Hair follicle dermal papilla cell (primary cell): ENCODE measurements at places on chromosomes 16 and 17. TPM values are rescaled to one million over a fixed set of nuclear protein-coding genes. Genes with fewer than 3 reads are reported as not detected.

The WNT9B gene
- total RNA-seq, result not detected in 2 replicates

The ACSM2A gene
- total RNA-seq, result not detected in 2 replicates

The FA2H gene
- total RNA-seq, result not detected in 2 replicates

The ZNF207 gene
- total RNA-seq, result 149 and 183 TPM in 2 replicates

The KCNH4 gene
- total RNA-seq, result under 0.01 TPM in 1 of 2 replicates, not detected in the other

The TXNDC11 gene
- total RNA-seq, result 34.2 and 36.3 TPM in 2 replicates

The RTN4RL1 gene
- 0.85 and 1.6 TPM in 2 replicates for total RNA-seq

The NLK gene
- total RNA-seq, result 14.1 and 16.9 TPM in 2 replicates

The NUTF2 gene
- 111 and 129 TPM in 2 replicates for total RNA-seq

The PRCD gene
- 1.1 and 1.3 TPM in 2 replicates for total RNA-seq

The SPATA22 gene
- total RNA-seq, result 0.49 and 0.85 TPM in 2 replicates

The PRSS8 gene
- 0.16 TPM in 1 of 2 replicates, not detected in the other for total RNA-seq

The SPEM1 gene
- total RNA-seq, result not detected in 2 replicates

The KATNIP gene
- total RNA-seq, result 30.6 and 32.8 TPM in 2 replicates
